Fibroblast of skin of left biceps (primary cell): ENCODE measurements at places on chromosomes 16 and 17.

GRCh38 chr17:29835435-29836351, 94.3 kb downstream of the SSH2 start:
- DNase-seq, result no peak

GRCh38 chr17:43468691-43469139, 15.1 kb upstream of the DHX8 start:
- peak; percentile 21 for DNase-seq

GRCh38 chr16:22321340-22322001, 24.3 kb downstream of the POLR3E start:
- peak; percentile 22 for DNase-seq

GRCh38 chr17:16814439-16814838, 124.4 kb downstream of the CCDC144A start:
- DNase-seq, result no peak
